ENCODE measurements at places on chromosomes 13 and 19.

GRCh38 chr13:44089452-44089851 is 209.7 kb downstream of the LACC1 start:
- no peak for DNase-seq

- no peak for DNase-seq
Observed at GRCh38 chr13:30375265-30375835, 46.9 kb upstream of the UBE2L5 start.

GRCh38 chr13:73259061-73260017 is 200.5 kb downstream of the KLF5 start:
- no peak for DNase-seq

- no peak for DNase-seq
Observed at GRCh38 chr13:25867038-25867437, 184.8 kb downstream of the SHISA2 start.

GRCh38 chr19:32691952-32692726 is 518 bp downstream of the NUDT19 start:
- no peak for DNase-seq

DNA sequence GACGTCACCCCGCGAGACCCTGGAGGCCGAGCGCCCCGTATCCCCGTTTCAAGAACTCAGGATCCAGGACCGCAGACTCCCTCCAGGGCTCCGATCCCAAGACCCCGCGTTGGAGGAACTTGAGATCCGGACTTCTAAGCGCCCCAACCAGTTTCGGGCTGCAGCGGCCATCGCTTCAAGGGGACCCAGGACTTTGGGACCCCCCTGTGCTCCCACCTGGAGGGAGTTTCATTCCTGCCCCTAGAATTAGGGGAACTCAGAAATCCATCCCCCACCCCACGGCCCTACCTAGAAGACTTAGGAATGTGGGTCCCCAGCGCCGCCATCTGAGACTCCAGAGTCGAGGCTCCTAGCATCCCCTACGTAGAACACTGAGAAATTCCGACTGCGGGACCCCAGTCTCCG is 400 bp downstream of the PLEKHG2 start:
- no peak for DNase-seq

DNA sequence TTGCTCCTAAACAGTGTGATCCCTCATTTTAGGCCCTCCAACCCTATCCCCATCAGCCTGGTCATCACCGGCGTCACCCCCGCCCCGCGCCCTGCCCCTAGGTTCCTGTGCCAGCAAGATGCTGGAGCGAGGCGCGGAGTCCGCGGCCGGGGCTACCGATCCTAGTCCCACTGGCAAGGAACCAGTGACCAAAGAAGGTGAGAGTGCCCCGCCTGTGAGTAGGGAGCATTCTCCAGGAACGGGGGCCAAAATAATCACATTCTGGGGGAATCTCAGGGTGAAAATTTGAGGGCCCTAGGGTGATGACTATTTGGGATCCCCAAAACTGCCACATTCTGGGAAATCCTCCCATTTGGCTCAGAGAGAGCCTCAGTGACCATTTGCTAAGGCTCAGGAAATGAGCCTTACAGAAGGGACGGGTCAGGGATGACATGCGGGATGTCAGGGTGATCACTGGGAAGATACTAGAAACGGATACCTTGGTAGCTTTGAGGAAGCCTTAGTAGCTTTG is 1.4 kb downstream of the ZNF575 start:
- no peak for DNase-seq

- no peak for DNase-seq
Observed at GRCh38 chr13:53250272-53250875, 221.8 kb downstream of the OLFM4 start.

DNA sequence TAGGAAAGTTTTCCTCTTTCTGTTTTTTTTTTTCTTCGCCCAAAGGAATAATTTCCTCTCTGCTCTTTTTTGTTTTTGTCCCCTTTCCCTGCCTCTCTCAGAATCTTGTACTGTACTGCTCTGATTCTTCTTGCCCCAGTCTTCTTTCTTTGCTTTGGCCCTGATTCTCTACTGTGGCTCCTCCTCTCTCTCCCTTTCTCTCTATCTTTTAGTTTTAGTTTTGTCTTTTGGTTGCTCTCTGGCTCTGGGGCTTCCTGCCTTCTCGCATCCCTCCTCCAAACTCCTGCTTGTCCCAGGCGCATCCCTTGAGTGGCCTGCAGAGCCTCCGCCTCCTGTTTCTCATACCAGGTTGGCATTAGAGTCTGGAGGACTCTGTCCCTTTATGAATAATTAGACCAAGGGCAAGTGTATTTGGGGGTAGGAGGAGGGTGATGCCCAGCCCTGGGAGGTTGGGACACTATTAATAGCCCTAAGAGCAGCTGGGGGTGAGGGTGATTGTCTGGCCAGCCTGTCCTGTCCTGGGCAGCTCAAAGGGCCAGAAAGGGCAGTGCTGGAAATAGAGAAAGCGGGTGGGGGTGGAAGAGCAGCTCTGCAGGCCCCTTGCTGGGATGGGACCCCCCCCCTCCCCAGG is 39.1 kb downstream of the LYL1 start:
- DNase-seq, result no peak

DNA sequence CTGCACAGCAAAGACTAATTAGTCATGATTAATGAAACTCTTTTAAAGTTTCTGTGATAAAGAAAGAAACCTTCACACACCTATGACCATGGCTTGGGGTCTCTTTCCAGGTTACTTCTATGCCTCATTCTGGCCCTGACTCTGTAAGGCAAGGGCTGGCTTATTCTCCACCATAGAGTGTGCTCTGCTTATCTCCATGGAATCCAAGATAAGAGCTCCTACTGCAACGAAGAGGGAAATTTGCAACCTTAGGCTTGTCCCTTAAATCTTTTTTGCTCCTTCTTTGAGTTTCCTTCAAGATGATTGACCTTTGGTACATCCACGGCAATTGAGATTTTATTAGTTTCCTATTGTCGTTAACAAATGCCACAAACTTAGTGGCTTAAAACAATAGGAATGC is 239.9 kb downstream of the SPRY2 start:
- DNase-seq, result no peak

Data from stimulated activated CD8-positive, alpha-beta memory T cell treated with anti-CD3 and anti-CD28 coated beads, Interleukin-4, amount 100 ng/mL, for 1 hour (primary cell).